ENCODE measurements at places on chromosomes 3 and 15.

GRCh38 chr15:27681038-27681437 lies 418.1 kb downstream of the OCA2 start:
- no peak for DNase-seq

DNA sequence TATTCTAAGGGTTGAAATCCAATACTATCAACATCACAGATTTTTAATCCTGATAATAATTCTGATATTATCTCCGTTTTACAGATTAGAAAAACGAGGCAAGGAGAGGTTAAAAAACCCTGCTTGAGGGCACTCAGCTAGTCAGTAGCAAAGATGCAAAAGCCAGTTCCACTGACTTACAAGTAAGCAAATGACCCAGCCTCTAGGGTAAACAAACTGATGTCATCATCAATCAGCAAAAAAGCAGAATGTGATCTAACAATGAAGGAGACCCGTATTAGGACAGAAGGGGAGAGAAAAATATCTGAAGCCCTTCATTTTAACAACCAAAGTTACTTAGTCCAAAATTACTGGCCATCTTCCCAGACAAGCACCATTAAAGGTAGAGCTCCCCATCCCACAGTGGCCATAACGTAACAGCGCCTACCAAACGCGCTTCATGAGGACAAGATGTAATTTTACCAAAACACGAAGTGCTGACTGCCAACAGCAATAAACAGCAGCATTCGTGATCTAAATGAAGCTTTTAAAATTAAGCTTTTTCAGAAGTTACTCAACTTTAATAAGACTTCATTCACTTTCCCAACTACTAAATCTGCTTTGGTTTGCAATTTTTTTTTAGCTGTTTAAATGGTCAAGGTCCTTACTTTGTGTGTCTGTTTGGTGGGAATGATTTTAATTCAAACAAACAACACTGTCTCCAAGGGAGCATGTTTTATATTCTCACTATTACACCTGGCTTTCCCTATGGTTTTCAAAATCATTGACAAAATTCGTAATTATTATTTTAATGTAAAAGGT lies 176.6 kb downstream of the OSBPL10 start:
- no peak for DNase-seq

DNA sequence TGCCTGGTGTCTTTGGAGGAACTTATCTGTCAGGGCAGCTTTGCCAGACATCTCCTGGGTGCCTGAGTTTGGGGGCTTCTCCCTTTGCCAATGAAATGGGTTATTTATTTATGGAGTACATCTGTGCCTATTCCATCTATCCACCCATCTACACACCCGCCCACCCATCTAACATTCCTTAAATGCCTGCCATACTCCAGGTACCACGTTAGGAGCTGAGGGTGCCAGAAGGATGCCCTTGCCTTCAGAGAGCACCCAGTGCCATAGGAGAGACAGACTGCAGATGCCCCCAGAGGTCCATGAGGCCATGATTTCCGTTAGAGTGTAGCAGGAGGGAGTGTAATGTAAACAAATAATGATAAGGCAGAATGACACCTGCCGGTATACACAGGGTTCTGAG lies 21.8 kb upstream of the KIF23 start:
- no peak for DNase-seq

DNA sequence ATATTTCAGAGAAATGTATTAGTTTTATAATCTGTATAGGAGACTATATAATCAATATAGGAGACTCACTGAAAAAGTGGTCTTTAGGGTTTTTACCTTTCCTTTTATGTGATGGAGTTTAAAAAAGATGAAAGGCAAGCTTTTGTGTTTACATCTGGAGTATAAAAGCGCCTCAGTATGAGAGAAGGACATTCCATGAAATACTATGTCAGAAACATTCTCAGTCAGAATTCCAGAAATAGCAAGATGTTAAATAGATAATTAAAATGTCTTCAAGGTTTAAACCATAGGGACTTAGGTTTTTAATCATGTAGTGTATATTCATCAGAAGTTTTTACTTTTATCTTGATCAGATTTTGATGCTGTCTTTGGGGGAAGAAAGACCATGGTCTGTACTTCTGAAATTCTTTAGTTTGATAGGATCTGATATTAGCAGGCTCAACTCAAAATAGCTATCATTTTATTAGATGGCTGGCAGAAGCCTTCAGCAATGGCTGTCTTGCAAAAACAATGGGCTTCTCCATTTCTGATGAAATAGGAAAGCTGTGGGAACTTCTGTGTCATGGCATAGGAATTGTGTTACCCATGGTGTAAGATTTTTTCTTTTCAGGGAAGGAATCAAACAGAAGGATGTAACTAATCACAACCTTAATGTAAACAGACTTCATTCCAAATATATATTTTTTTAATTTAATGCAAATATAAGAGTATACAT lies 209.6 kb upstream of the PLSCR5 start:
- DNase-seq: no peak

GRCh38 chr3:181052256-181052655 lies 62.7 kb upstream of the DNAJC19 start:
- DNase-seq: no peak

- DNase-seq: peak; percentile 71
These were observed 192.6 kb upstream of the LYSMD4 start for GRCh38 chr15:99925661-99926461.

DNA sequence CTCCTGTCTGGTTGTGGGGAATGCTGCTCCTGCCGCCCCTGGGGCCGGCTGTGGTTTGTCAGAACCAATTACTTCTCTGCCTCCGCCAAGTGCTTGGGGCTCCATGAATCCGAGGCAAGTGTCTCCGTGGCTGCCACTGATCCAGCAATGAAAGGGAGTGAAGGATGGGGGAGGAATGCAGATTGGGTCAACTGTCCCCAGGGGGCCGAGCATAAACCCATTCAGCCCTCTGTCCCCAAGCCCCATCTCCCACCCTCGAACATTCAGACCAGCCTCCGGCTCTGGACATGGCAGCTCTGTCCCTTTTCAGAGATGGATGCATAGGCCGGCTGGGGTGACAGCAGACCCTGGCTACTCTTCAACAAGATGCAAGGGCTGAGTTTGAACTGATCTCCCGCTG lies 35.5 kb downstream of the CACNA2D2 start:
- DNase-seq: no peak

DNA sequence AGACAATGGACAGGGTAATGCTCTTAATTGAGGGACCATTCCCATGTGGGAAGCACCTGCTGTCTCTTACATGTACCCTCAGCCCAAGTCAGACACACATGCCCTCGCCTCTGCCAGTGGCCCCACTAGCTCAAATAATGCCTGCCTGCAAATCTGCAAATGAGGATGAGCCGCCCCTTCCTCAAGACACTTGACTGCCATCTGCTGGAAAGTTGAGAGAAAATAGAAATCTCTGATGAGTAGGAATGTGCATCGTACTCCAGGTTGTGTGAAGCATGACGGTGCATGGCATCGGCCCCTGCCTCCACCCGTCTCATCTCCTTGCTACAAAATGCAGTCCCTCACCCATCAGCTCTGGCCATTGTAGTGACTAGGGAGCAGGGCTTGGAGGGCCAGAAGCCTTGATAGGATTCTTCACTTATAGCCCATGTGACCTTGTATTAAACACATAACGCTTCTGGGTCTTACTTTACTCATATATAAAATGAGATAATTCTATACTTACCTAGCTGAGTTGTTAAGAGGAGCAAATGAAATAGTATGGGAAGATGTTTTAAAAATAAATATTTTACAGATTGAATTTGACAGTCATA lies 6.3 kb upstream of the SCN5A start:
- no peak for DNase-seq

GRCh38 chr15:78437107-78437761 lies 782 bp upstream of the IREB2 start:
- no peak for DNase-seq

GRCh38 chr15:101167411-101167752 lies 84.5 kb downstream of the CHSY1 start:
- no peak for DNase-seq

Measured in activated CD4-positive, alpha-beta T cell treated with anti-CD3 and anti-CD28 coated beads for 1 hour (primary cell).